ENCODE measurements at places on chromosomes 11 and 22.
A peak's percentile ranks its signal among the peaks of the same experiment; 100 is the strongest.

GRCh38 chr11:20623252-20623651 lies 23.8 kb downstream of the SLC6A5 start:
- DNase-seq: no peak

GRCh38 chr11:86463120-86463519 lies 88.4 kb downstream of the CCDC81 start:
- no peak for DNase-seq

- DNase-seq: no peak
Observed at GRCh38 chr11:103581760-103582159, 454.7 kb upstream of the DDI1 start.

DNA sequence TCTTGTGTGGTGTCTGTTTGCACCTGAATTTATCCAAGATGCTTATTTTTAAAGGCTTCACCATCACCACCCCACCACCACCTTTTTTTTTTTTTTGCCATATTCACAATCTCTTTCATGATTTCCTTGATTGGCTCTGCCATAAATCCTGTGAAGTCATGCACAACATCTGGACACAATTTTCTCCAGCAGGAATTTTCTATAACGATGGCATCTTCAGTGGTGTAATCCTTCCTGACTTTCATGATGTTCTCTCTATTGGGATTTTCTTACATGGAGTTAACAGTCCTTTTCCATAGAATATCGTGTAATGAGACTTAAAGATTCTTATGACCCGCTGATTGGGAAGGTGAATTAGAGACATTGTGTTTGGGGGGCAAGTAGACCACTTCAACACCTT lies 17.8 kb downstream of the ZFP91 start:
- DNase-seq: no peak

DNA sequence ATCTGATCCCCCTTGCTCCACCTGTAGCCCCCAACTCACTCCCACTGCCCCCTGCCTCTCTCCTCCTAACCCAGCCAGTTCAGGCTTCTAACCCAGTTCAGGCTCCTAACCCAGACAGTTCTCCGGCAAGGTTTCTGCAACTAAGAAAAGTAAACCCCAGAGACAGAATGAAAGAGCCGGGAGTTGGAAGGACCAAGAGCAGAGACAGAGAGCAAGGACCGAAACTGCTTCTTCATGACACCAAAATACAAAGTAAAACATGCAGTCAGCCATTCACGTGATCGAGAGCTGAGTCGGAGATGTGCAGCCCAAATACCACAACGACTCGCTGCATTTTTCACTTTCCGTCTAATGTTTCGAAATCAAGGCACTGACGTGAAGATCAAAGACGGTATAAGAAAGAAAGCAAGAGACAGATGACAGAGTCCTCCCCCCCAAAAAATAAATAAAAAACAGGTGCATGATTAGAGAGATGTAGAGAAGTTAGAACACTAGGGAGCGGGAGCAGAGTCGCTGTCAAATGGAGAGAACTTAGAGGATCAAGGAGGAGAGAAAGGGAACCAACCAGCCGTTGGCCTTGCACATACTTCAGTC lies 884 bp downstream of the IL10RA start:
- DNase-seq: no peak

DNA sequence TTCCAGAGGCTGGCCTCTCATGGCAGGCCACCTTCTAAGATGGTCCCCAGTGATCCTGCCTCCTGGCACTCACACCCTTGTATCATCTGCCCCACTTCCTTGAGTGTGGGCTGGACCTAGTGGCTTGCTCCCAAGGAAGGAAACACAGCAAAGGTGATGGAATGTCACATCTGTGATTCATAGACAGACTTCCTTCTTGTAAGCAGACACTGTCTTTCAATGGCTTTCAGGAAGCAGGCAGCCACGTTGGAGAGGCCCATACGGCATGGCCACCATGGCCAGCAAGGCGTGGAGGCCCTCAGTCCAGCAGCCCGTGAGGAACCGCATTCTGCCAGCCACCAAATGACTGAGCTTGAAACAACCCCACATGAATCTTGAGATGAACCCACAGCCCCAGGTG lies 11.3 kb downstream of the LMO1 start:
- no peak for DNase-seq

DNA sequence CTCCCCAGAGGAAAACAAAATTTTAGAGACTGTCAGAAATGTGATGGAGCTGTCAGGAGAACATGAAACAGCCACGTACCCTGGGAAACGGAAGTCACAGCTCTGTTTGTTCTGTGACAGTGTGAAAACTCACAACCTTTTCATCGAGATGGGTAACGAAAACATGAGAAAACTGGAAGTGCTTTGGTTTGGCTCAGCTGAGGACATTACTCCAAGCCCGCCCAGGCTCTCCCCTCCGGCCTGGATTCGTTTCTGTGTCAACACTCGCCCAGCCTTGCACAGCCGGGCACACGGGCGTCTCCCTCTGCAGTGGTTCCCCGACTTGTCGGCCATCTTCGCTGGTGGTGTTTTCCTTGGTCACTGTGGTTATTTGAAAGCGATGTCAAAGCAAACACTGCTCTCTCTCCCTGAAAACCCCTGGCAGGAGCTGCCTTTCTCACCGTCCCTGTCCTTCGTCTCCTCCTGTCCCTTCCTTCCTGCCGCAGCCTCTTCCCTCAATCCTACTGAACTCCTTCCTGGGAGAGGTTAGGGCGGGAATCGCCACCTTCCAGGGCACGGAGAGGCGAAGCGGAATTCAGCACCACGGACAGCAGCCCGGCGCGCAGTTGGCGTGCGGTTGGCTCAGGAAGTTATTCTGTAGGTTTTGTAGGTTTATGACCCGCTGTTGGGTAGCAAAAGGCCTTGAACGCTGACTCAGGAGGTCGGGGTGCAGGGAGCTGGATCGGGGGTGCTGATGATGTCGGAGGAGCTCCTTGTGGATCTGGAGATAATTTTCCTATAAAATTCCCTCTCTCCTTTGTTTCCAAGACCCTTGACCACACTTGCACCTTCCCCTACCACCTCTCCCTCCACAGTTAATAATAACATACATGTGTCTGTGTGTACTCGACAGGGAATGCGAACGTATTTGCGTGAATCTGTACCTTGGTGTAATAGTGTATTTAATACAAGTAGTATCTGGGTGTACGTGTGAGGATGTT lies 13.1 kb upstream of the RPS19BP1 start:
- peak; percentile 67 for DNase-seq

- no peak for DNase-seq
Observed at GRCh38 chr11:125968354-125968753, 22.5 kb downstream of the VSIG10L2 start.

DNA sequence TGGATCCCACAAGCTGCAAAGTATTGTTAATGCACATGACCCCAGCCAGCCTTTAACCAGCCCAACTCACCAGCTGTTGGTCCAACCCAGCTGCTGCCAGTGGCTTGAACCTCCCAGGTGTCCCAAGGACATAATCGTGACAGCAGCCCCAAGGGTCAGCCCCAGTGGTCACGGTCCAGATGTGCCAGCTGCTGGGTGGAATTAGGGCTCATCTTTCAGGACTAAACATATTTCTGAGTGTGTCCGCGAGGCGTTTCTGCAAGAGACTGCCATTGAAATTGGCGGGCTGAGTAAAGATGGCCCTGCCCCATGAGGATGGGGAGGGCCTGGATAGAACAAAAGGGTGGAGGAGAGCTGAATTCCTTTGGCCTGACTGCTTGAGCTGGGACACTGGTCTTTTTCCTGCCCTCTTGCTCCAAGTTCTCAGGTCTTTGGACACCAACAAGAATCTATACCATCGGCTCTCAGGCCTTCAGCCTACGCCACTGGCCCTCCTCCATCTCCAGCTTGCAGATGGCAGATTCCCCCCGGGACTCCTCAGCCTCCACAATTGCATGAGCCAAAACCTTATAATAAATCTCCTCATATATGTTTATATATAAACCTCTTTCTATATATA lies 240.2 kb downstream of the MN1 start:
- DNase-seq: peak; percentile 72

DNA sequence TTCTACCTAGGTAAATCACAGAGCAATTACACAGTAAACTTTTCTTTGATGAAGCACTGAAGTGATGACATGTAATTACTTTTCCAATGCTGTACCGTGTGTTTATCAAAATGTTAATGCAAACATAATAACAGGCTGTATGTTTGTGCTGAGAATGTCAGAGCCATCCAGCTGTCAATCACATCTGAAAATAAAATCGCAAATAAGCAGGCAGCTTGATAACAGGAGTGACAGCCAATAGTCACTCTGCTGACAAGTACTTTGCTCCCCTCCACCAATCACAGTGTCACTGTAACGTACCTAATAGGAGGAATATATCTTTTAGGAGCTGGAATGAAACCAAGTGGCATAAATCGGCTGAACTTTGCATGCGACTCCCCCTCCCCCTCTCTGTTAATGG lies 119.7 kb downstream of the KIRREL3 start:
- no peak for DNase-seq

GRCh38 chr11:115933564-115933963 lies 429.3 kb upstream of the CADM1 start:
- no peak for DNase-seq

- DNase-seq: no peak
Observed at GRCh38 chr22:19351604-19352003, 60.1 kb upstream of the CLTCL1 start.

DNA sequence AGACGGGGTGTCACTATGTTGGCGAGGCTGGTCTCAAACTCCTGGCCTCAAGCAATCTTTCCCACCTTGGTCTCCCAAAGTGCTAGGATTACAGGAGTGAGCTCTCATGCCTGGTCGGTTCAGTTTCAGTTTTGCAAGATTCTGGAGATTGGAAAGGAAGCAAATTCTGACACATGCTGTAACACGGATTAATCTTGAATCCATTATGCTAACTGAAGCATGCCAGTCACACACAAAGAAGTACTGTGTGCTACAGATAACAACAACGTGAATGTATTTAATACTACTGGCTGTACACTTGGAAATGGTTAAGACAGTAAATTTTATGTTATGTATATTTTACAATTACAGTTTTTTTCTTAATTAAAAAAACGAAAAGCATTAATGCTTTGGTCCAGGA lies 107.6 kb downstream of the MED15 start:
- no peak for DNase-seq

DNA sequence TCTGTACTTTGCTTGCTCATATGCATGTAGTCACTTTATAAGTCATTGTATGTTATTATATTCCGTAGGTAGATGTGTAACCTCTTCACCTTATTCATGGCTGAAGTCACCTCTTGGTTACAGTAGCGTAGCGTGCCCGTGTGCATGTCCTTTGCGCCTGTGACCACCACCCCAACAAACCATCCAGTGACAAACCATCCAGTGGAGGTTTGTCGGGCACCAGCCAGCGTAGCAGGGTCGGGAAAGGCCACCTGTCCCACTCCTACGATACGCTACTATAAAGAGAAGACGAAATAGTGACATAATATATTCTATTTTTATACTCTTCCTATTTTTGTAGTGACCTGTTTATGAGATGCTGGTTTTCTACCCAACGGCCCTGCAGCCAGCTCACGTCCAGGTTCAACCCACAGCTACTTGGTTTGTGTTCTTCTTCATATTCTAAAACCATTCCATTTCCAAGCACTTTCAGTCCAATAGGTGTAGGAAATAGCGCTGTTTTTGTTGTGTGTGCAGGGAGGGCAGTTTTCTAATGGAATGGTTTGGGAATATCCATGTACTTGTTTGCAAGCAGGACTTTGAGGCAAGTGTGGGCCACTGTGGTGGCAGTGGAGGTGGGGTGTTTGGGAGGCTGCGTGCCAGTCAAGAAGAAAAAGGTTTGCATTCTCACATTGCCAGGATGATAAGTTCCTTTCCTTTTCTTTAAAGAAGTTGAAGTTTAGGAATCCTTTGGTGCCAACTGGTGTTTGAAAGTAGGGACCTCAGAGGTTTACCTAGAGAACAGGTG lies 11.1 kb downstream of the CCND1 start:
- DNase-seq: no peak

DNA sequence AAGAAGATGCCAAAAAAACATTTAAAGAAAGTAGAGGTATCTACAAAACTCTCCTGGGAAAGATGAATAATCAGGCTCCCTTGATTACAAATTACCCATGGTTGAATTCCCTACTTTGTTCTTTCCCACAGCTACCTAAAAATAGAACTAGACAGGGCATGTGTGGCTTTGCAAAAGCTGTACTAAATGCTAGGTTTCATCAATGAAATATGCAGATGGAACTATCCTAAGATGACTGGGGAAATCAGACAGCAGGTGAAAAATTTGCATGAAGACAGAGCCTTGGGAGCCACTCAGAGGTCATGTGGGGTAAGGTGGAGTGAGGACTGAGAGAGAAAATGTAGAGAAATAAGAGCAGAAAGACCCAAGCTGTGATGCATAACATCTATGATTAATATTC lies 14.7 kb downstream of the LAYN start:
- DNase-seq: no peak
